ENCODE measurements at places on chromosomes 2 and 18. TPM values are rescaled to one million over a fixed set of nuclear protein-coding genes. Genes with fewer than 3 reads are reported as not detected.

GRCh38 chr2:211086049-211086448 lies 529.6 kb downstream of the CPS1 start:
- H3K4me1 ChIP-seq = no peaks in the 10 kb centered on the region
- H3K4me3 ChIP-seq = no peak overlapping the region
- H3K27me3 ChIP-seq = no peaks in the 10 kb centered on the region
- no peak overlapping the region for H3K27ac ChIP-seq
- H3K36me3 ChIP-seq = no peaks in the 10 kb centered on the region
- DNase-seq = no peak

GRCh38 chr2:226220511-226220910 lies 579.1 kb downstream of the IRS1 start:
- no peaks in the 10 kb centered on the region for H3K36me3 ChIP-seq
- no peak overlapping the region for H3K27ac ChIP-seq
- no peaks in the 10 kb centered on the region for H3K4me1 ChIP-seq
- DNase-seq = no peak

DNA sequence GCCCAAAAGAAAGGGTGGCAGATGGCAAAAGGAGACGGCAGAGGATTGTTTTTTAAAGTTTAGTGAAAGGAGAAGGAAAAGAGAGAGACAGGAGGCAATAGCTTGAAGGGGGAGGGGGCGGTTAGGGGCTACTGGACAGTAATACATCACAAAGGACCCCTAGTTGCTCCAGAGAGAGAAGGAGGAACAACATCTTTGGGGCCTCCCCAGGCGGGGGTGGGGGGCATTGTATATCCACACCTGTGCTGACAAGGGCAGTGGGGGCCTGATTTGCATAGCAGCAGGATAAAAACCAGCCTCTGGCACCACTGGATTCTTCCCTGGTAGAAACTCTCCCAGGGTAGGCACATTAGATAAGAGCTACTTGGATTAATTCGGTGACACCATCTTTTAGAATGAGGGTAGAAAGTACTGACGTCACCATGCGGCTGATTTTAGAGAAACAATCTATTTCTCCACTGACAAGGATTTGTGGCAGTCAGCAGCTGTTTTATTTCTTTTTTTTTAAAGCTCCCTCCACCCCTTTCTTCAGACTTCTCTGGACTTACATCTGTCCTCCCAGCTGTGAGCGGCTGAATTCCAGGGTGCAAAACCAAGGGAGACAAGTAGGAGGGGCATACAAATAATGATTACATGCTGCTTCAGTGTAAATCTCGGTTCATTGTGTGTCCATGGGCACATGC lies 199.8 kb upstream of the NRP2 start:
- no peaks in the 10 kb centered on the region for H3K4me1 ChIP-seq
- no peaks in the 10 kb centered on the region for H3K36me3 ChIP-seq
- no peak overlapping the region for H3K27ac ChIP-seq
- DNase-seq = no peak
- H3K27me3 ChIP-seq = no peaks in the 10 kb centered on the region
- H3K4me3 ChIP-seq = no peak overlapping the region

- no peak overlapping the region for H3K27ac ChIP-seq
- DNase-seq = no peak
- H3K4me1 ChIP-seq = no peaks in the 10 kb centered on the region
- no peaks in the 10 kb centered on the region for H3K36me3 ChIP-seq
- no peaks in the 10 kb centered on the region for H3K27me3 ChIP-seq
Observed at GRCh38 chr18:4319738-4320677, 135.1 kb downstream of the DLGAP1 start.

DNA sequence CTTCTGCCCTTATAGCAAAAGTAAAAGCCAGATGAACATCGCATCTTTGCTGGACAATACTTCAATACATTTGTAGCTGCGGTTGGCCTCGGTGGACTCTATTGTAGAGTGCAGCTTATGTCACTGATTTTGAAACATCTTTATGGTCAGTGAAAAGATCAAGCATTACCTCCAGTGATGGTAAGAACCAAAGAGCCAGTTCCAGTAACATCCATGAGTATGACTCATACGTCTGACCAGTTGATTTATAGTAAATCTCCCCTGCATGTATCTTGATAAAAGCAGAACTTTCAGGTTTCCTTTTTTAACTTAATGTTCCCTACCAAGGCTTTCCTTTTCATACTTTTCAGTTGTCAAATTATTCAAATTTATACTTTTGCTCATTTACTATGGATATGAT lies 119.2 kb upstream of the HNRNPA3 start:
- no peaks in the 10 kb centered on the region for H3K4me1 ChIP-seq
- H3K27me3 ChIP-seq = no peaks in the 10 kb centered on the region
- H3K27ac ChIP-seq = no peak overlapping the region
- no peak overlapping the region for H3K4me3 ChIP-seq

DNA sequence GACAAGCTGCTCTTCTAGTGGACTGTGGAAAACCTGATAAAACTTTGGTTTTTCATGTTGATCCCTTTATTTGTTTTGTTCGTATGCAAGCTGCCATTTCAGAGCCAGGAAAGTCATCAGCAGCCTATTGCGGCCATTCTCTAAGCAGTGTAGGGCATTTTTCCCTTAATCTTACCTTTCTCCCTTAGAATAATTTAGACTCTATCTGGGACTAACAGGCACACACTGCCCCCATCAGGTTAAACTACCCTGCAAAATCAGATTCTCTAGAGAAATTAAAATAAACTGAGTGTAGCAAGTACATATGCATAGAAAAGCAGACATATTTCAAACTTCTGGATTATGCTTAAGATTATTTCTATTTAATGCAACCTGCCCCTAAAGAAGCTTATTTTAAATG lies 347.5 kb downstream of the METTL4 start:
- H3K4me3 ChIP-seq = peak overlapping the region; percentile 31
- no peaks in the 10 kb centered on the region for H3K4me1 ChIP-seq
- H3K36me3 ChIP-seq = no peaks in the 10 kb centered on the region
- DNase-seq = no peak
- no peak overlapping the region for H3K27ac ChIP-seq
- H3K27me3 ChIP-seq = no peaks in the 10 kb centered on the region

- H3K27me3 ChIP-seq = no peaks in the 10 kb centered on the region
- no peak overlapping the region for H3K27ac ChIP-seq
- H3K36me3 ChIP-seq = no peaks in the 10 kb centered on the region
- no peaks in the 10 kb centered on the region for H3K4me1 ChIP-seq
- no peak for DNase-seq
- H3K4me3 ChIP-seq = no peak overlapping the region
Observed at GRCh38 chr2:193334401-193334800, 1139.7 kb upstream of the TMEFF2 start.

- H3K27me3 ChIP-seq = no peaks in the 10 kb centered on the region
- H3K4me1 ChIP-seq = no peaks in the 10 kb centered on the region
- H3K27ac ChIP-seq = peak overlapping the region; percentile 41
- DNase-seq = peak; percentile 70
- peak overlapping the region; percentile 5 for H3K4me3 ChIP-seq
- H3K36me3 ChIP-seq = no peaks in the 10 kb centered on the region
Observed at GRCh38 chr18:13577091-13577697, 149.2 kb downstream of the FAM210A start.

GRCh38 chr2:149587950-149588487 lies 444 bp upstream of the MMADHC start:
- H3K36me3 ChIP-seq = no peaks in the 10 kb centered on the region
- H3K4me1 ChIP-seq = no peaks in the 10 kb centered on the region
- H3K27ac ChIP-seq = peak overlapping the region; percentile 96
- no peak for DNase-seq
- H3K27me3 ChIP-seq = no peaks in the 10 kb centered on the region
- peak overlapping the region; percentile 71 for H3K4me3 ChIP-seq

- peak overlapping the region; percentile 32 for H3K27ac ChIP-seq
- H3K4me3 ChIP-seq = no peak overlapping the region
Observed at GRCh38 chr2:33202641-33203522, 256.1 kb downstream of the LTBP1 start.

- no peaks in the 10 kb centered on the region for H3K27me3 ChIP-seq
- H3K27ac ChIP-seq = no peak overlapping the region
- no peaks in the 10 kb centered on the region for H3K36me3 ChIP-seq
- DNase-seq = no peak
Observed at GRCh38 chr18:35467624-35468016, 30.1 kb downstream of the INO80C start.

DNA sequence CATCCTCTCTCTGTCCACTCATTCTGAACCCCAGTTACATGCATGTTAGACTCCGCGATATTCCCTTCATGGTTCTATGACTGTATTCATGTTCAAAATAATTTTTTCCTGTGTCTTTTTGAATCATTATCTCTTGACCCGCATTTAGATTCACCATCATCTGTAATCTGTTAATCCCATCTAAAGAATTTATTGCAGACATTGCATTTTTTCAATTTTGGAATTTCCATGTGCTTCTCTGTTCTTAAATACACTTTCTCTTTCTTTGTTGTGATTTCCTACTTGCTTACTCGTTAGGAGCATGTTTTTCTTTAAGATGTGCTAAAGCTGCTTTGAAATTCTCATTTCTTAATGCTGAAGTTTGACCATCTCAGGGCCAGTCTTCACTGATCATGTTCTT lies 122.2 kb downstream of the ATP9B start:
- peaks cover 17% of the 10 kb centered on the region for H3K36me3 ChIP-seq
- no peak overlapping the region for H3K4me3 ChIP-seq
- no peaks in the 10 kb centered on the region for H3K27me3 ChIP-seq
- no peaks in the 10 kb centered on the region for H3K4me1 ChIP-seq
- no peak for DNase-seq

DNA sequence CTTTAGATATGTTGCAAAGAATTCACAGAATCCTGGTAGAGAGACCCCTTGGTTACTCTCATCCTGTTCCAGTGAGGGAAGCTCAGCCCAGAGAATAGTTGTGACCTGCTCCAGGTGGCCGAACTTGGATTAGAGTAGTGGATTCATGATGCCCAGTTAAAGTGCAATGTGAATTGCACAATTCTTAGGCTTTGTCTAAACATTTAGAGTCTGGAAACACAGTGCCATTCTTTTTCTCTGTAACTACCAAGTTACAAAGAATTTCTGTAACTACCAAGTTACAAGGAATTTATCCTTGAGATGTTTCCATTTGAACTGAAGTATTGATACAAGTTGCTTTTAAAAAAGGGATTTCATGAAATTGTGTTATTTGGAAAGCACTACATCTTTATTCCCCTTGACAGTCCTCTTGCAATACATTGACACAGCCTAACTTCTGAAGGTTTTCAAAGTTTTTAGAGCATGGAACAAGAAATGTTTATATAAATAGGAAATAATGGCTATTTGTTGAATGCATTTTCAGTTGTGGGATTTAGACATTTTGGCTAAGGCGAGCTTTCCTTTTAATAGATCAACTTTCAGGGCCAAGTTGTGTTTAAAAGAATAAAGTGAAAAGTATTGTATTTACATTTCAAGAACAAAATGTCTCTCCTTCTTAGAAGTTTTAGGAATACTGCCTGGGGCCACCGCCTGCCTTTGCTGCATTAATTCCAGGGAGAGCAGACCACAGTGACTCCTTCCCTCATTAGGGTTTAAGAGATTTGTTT lies 315.0 kb downstream of the LPIN1 start:
- no peak overlapping the region for H3K27ac ChIP-seq
- no peaks in the 10 kb centered on the region for H3K27me3 ChIP-seq
- H3K4me3 ChIP-seq = no peak overlapping the region
- no peaks in the 10 kb centered on the region for H3K36me3 ChIP-seq

DNA sequence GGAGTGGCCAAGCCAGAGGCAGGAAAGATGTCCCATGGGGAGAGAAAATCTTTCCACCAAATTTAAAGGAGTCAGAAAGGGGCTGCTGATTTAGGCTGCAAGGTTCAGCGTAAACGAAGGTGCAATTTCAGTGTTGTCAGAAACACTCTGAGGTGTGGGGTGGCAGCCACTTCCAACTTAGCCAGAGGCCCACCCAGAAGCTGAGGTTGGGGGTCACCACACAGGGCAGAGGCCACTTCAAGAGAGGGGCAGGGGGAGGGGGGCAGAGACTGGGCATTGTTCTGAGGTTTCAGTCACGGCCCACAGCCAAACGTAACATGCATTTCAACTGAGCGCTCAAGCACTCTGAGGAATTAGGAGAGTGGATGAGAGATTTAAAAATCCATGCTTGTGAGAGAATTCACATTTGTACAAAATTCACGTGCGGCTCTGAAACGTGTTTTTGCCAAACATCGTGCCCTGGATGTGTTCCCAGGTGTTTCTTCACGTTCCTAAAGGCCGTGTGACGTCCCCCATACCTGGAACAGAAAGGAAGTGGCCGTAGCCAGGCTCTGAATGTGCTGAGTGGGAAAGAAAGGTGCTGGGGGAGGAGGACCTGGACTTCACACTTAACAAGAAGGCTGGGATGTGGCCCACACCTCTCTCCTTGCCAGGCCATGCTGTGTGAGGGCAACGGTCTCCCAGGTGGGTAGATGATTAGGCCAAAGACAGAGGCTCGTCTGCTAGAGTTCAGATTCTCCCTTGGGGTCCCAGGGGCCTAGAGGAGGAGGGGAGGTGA lies 19.5 kb upstream of the BOK start:
- H3K27me3 ChIP-seq = no peaks in the 10 kb centered on the region
- H3K4me3 ChIP-seq = no peak overlapping the region
- peak overlapping the region; percentile 71 for H3K27ac ChIP-seq
- DNase-seq = no peak

GRCh38 chr2:16319551-16320121 lies 346.0 kb downstream of the CYRIA start:
- H3K4me1 ChIP-seq = no peaks in the 10 kb centered on the region
- H3K27ac ChIP-seq = no peak overlapping the region
- no peaks in the 10 kb centered on the region for H3K36me3 ChIP-seq

Gene INHBB
- 0.74 TPM for total RNA-seq

Gene CASP10
- total RNA-seq = 6.8 TPM

Gene CYS1
- total RNA-seq = 4.8 TPM

Gene HYCC2
- 4.8 TPM for total RNA-seq
